ENCODE measurements at places on chromosomes 4 and X. TPM values are rescaled to one million over a fixed set of nuclear protein-coding genes. Genes with fewer than 3 reads are reported as not detected.

Gene SLITRK4
- not detected for total RNA-seq

Gene DGKK
- total RNA-seq: 0.05 TPM

Gene ARHGAP6
- 0.10 TPM for total RNA-seq

Gene PAK3
- 0.30 TPM for total RNA-seq

Gene SYTL5
- 0.05 TPM for total RNA-seq

Gene SLC2A9
- total RNA-seq: 1.7 TPM

Gene FAM9C
- not detected for total RNA-seq

Gene MAGEA9B
- not detected for total RNA-seq

Gene CD38
- 19.3 TPM for total RNA-seq

Gene GLRB
- total RNA-seq: not detected

Gene GCNA
- 2.2 TPM for total RNA-seq

Gene IL3RA
- 0.34 TPM for total RNA-seq

Gene SPANXD
- total RNA-seq: not detected

Gene CACNA1F
- 0.13 TPM for total RNA-seq

Gene USP46
- total RNA-seq: 6.2 TPM

Gene NOX1
- not detected for total RNA-seq

Gene NR3C2
- 1.3 TPM for total RNA-seq

Gene PRRG1
- total RNA-seq: not detected

Gene IBSP
- total RNA-seq: not detected

Gene USP27X
- total RNA-seq: 1.1 TPM

Gene GDPD2
- total RNA-seq: not detected

Gene GAGE2A
- total RNA-seq: 0.55 TPM

Gene PRRG3
- total RNA-seq: not detected

Gene EDA2R
- 0.19 TPM for total RNA-seq

Gene FAM47A
- total RNA-seq: not detected

Gene HTRA3
- total RNA-seq: not detected

Gene MSX1
- 0.14 TPM for total RNA-seq

Gene MCUB
- 74.7 TPM for total RNA-seq

Gene INTS6L
- total RNA-seq: 12.1 TPM

Gene TNIP3
- 7.4 TPM for total RNA-seq

Gene HPSE
- 5.6 TPM for total RNA-seq

Gene STBD1
- total RNA-seq: 0.34 TPM

Gene MAGEB2
- total RNA-seq: not detected

Gene POU4F2
- not detected for total RNA-seq

Gene SEPTIN11
- 34.9 TPM for total RNA-seq

Gene PPP2R2C
- total RNA-seq: not detected

Gene MBTPS2
- 6.2 TPM for total RNA-seq
